Hematopoietic multipotent progenitor cell treated with erythropoietin and hydrocortisone succinate and interleukin-3 and kit ligand, for 8 days (in vitro differentiated cells): ENCODE measurements at places on chromosomes 11 and 22.

GRCh38 chr11:108592591-108593213 is 866 bp downstream of the EXPH5 start:
- DNase-seq: peak; percentile 5

DNA sequence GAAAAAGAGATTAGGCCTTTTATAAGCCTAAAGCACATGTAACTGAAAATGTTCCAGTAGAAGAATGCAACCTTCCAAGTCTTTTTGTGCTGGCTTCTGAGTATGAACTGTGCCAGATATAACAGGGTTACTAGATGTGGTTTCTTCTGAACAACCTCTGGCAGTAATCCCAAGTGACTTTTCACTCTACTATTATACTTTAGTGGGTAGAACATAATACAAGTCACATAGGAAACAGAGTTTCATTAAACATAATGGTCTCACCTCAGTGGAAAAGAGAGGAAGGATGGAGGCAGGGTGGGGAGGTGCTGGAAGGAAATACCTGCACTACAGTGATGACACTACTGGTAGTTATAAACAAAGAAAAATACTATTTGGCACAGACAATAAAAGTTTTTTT is 81.3 kb downstream of the PHF21A start:
- no peak for DNase-seq

DNA sequence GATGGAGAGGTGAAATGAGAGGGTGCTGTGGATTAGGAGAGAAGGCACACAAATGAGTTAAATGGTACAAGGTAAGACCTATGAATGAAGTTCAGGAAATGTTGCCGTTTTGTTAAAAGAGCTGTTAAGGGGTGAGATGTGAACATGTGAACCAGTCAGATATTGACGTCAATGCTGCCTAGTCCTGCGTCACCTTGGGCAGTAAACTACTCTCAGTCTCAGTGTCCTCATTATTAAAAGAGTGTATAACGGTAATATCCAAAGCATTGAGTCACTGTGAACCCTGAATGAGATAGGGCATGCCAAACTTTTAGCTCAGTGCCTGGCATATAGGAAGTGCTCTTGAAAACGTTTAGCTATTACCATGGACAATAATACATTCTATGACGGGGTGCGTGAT is 32.4 kb upstream of the SORL1-AS1 start:
- no peak for DNase-seq

DNA sequence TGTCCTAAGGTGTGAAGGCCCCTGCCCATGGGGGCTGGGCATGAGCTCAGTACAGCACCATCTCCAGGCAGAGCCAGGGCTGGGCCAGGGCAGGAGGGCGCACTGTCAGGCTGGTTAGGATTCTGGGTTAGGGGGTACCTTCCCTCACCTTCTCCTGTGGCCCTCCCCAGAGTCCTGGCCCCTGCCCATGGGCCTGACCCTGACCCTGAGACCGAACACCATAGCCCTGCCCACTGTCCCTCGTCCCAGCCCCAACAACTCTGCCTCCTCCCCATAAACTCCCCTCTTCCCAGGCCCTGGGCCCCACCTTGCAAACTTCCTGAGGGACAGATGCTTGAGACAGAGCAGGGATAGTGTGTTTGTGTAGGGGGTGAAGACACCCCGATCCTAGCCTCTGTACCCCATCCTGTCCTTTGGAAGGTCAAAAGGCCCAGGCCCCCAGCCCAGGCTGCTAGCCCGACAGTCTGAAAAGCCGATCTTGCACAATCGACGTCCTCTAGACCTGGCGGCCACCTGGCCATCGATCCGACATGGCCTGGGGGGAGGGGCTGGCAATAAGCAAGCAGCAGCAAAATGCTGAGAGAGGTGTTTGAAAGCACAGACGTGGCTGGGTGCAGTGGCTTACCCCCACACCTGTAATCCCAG is 2.7 kb upstream of the TMPRSS6 start:
- no peak for DNase-seq

- no peak for DNase-seq
Measured at GRCh38 chr11:92098172-92098571, 126.4 kb upstream of the FAT3 start.

GRCh38 chr22:40749829-40750228 is 69.3 kb downstream of the SLC25A17 start:
- DNase-seq: no peak

- no peak for DNase-seq
Measured at GRCh38 chr11:119617340-119617713, 111.7 kb downstream of the NECTIN1 start.

DNA sequence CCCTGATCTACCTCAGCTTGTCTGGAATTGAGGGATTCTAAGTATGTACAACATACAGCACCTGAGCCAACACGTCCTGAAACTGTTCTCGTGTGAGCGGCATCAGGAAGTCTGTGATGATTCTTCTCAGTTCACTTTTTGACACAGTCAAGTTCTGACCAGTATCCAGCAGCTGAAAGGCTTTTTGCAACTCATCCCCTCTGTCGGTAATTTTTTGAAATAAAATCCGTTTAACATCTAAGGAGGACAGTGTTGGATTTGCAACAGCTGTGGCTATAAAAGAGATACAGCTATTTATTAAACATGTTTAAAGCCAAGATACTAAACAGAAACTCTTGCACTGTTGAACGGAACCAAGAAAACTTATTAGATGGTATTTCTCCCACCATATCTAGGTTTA is 39.3 kb downstream of the EFCAB6 start:
- DNase-seq: no peak

DNA sequence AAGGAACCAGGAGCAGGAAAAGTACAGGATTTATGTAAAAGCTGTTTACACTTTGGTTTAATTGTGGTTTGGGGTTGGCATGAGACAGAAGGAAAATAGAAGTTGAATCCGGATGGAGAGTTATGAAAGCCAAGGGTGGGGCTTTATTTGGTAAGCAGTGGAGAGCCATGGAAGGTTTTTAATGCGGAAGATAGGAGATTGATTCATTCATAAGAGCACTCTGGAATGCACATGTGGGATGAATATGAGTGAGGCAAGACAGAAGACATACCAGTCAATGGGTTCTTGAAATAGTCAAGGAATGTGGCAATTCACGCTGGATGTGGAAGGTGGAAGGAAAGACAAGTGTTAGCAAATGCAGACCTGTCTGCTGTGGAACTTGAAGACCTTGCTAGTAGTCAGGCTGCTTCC is 9.3 kb upstream of the GLB1L3 start:
- no peak for DNase-seq

DNA sequence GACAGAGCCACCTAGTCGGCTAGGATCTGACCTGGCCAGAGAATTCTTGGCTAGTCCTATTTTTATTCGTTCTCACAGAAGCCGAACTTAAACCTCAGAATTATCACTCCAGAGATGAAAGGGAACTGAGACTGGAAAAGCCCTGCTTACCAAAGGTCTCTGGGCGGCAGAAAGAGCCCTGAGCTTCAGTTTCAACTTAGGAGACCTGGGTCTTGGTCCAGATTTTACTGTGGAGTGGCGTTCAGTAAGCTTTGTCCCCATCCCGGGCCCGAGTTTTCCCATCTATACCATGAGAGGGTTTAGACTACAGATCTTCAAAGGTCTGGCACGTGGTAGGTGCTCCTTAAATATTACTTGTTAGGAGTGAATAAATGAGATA is 516 bp downstream of the NEU3 start:
- no peak for DNase-seq

DNA sequence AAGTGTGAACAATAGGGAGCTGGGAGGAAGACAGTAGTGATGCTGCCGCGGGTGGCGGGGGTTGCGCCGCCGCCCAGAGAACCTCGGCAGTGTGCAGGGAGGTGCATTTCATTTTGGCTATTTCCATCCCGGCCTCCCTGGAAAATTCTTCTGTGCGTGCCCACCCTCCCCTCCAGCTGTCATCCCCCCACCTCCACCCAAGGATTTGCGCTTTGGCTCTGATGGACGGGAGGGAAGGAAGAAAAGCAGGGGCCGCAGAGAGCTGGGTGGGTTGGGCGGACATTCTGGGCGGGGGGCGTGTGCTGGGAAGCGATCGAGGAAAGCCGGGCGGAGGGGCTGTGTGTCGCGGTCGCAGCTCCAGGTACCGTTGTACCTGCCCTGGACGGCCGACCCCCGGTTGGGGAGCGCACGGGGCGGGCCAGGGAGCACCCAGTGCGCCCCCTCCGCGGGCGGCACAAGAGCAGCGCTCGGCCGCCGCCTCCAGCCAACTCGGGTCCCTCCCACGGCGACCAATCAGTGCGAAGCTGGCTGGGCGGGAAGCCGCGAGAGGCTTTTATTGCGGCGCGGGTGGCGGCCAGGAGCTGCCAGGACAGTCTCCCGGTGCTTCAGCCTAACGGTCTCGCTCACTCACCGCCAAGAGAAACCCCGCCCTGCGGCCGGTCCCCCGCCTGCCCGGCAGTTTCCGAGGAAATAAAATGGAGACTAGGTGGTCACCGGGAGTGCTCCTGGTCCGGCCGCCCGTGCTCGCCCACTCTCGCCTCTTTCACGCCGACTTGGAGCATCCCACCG is 1.6 kb downstream of the NCAM1 start:
- DNase-seq: no peak

DNA sequence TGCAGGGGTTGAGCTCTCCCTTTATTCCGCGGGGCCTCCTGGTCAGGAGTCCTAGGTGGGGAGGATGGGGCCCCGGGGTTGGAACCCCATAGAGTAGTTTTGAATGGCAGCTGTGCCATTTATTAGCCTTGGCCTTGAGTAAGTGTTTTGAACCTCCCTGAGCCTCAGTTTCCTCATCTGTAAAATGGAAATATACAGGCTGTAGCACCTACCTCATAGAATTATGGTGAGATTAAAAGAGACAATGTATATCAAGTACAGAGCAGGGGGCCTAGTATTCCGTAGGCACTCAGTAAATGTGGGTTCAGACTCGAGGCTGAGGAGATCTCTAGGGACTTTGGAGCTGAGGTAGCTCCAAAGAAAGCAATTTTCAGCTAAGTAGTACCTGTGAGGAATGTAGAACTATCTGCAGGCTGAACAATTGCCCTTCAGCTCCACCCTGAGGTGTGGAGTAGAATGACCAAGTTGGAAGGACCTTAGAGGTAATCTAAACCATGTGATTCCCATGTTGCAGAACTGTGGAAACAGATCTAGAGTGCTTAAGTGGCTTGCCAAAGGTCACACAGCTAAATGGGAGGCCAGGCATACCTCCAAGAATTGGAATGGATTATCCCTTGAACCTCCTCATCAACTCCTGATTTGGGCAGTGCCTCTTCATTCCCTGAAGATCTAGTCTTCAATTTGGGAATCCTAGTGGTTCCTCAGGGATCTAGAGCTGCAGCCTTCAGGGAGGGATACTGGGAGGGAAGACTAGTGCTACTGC is 682 bp downstream of the PGAP2 start:
- peak; percentile 84 for DNase-seq

- DNase-seq: no peak
Measured at GRCh38 chr11:78946945-78947902, 372.6 kb upstream of the NARS2 start.

DNA sequence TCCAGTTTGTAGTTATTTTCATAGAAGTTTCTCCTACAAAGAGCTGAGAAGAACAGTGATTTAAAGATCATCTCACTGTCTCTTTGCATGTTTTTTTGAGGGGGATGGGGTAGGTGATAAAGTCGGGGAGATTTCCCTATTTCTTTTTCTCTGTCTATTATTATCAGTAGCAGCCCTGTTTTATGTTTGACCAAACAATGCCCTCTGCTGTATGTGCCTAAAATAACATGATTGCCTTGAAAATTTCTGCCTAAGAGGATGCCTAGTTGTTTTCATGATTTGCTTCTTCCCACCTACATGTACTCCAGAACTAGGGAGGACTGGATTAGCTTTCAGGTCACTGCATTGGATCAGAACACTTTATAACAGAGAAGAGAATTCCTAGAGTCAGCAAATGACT is 1330.2 kb downstream of the LRRC4C start:
- peak; percentile 12 for DNase-seq

DNA sequence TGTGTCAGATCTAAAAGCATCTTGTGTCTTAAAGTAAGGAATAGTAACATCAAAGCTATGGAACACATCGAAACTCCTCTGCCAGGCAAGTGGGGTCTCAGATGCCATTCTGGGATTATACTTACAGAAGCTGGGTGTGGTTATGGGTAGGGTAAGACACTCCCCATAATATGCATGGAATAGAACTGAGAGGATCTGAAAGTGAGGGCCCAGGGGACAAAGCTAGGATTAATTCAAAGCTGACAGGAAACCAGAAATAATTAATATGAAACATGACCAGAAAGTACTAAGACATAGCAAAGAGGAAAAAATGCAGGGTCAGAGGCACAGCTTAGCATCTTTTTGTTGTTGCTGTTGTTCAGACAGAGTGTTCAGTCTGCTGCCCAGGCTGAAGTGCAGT is 40.2 kb upstream of the EED start:
- no peak for DNase-seq

GRCh38 chr11:107929611-107930200 is 1.5 kb downstream of the RAB39A start:
- DNase-seq: no peak

DNA sequence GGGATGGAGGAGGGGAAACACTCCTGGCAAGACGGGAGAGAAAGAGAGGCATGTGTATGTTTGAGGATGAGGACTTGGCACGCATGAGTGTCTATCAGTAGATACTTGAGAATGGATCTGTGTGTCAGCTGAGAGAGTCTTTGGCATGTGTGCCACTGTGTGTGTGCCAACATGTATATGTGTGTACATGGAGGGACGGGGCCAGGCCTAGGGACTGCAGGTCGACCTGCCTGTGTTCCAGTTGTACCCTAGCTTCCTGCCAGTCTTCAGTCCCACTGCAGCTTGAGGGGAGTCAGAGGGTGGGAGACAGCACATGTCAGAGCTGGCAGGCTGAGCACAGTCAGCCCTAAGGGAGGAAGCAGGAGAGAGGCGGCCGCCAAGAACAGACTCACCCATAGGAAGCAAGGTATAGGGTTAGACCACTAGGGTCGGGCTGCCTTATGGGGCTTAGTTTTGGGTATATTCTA is 5.6 kb downstream of the CLCF1 start:
- no peak for DNase-seq

DNA sequence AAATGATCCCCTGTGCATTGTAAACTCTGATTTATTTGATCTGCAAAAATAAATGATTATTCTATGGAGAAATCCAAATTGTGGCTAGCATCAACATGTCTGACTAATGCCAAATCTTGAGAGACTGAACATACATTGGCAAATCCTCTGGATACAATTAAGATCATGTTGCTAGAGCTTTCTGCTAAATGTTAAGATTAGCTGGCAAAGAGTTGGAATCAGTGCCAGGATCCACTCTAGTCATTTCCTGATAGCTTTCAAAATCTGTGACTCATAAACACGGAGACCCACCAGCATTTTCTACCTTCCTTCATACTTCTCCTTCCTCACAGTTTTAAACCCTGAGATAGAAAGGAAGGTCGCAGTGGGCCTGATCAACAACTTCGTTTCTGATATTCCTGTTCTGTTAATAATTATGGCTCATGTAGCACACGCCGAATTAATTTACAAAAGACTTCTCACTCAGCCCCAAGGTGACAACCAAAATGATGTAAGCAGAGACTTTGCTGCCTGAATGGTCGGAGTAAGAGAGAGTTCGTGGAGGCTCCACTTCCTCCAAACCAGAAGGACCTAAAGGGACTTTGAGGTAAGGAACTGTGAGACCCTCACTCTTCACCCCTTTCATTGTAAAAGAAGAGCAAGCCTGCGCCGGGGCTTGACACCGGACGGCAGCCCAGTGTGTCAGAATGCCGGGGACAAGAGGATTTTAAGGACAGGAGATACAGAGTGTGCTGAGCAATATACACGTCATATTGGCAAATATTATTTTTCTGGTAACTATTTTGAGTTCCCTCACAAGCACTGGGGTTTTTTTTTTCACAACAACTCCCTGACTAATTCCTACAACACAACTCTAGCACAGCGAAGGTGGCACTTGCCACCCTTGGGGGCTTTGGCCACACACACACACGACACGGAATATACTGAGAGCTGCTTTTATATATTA is 42.0 kb downstream of the SERPINH1 start:
- no peak for DNase-seq

GRCh38 chr22:43342347-43343261 is 568 bp downstream of the SCUBE1 start:
- no peak for DNase-seq
